Chondrocyte (in vitro differentiated cells): ENCODE measurements at places on chromosomes 5 and 9.
A peak's percentile ranks its signal among the peaks of the same experiment; 100 is the strongest.

DNA sequence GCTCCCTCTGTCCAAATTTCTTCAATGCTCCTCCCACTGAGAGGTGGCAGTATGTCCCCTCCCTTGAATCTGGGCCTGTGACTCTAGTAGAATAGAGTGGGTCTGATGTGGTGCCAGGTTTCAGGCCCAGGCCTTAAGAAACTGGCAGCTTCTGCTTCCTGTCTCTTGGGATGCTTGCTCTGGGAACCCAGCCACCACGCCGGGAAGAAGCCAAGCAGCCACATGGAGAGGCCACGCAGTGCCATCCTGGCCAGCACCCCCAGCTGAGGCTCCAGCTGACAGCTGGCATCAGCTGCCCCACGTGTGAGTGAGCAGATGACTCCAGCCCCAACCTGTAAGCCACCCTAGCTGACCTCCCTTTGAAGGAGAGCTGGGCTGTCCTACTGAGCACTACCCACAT is 7.3 kb upstream of the TSPAN17 start:
- no peak for DNase-seq

GRCh38 chr5:161660806-161661205 is 24.7 kb upstream of the GABRA6 start:
- DNase-seq, result peak; percentile 79

GRCh38 chr5:172777881-172778814 is 7.2 kb upstream of the DUSP1 start:
- no peak for DNase-seq

DNA sequence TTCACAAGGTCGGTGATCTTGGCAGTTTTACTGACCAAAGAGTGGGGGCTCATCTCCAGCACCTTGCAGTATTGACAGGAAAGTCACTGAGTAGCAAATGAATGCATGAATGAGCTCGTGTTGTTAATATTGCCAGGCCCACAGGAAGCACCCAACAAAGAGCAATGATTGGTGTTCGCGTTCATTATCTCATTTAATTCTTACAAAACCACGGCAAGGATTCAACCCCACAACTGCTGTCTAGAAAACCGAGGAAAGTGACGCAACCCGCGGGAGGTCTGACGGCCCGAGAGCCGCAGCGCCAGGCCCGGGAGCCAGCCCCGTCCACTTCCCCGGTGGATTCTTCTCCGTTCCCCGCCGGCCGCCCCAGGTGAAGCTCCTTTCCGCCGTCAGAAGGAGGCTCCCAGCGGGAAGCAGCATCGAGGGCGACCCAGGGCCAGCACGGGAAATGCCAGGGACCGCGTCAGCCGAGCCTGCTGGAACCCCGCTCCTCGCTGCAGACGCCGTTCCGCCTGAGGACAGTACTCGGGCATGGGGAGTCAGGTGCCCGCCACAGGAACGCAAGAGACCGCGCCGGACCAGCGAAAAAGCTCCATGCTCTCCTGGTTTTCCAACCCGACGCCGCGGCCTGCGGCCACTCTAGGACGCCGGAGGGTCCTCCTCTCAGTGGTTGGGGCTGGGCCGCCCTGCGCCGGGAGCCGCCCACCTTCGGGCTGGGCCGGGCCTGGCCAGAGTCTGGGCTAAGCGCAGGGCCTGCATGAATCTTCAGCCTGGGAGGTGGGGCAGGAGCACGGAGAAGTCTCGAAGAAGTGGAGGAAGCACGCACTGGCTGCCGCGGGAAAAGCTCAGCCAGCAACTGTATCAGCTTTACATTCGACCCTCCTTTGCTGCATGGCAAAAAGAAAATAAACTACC is 19.8 kb upstream of the FER start:
- peak; percentile 96 for DNase-seq

DNA sequence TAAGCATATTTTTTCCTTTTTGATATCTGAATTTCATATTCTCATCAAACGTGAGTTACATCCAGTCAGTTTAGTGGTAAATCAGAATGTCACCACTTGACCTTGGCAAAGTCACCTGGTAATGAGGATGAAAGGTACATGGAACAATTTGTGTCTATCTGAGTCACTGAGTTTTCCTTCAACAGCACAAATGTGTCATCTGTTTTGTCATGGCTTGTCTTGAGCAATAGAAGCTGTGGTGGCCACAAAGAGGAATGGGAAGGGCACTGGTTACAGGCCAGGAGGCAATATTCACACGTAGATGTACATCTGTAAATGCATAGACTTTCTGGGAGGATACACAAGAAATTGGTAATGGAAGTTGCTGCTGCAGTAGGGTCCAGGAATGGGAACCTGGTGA is 8.4 kb upstream of the ZNF474 start:
- no peak for DNase-seq

GRCh38 chr9:101601904-101602765 is 7.4 kb upstream of the PPP3R2 start:
- DNase-seq, result no peak

DNA sequence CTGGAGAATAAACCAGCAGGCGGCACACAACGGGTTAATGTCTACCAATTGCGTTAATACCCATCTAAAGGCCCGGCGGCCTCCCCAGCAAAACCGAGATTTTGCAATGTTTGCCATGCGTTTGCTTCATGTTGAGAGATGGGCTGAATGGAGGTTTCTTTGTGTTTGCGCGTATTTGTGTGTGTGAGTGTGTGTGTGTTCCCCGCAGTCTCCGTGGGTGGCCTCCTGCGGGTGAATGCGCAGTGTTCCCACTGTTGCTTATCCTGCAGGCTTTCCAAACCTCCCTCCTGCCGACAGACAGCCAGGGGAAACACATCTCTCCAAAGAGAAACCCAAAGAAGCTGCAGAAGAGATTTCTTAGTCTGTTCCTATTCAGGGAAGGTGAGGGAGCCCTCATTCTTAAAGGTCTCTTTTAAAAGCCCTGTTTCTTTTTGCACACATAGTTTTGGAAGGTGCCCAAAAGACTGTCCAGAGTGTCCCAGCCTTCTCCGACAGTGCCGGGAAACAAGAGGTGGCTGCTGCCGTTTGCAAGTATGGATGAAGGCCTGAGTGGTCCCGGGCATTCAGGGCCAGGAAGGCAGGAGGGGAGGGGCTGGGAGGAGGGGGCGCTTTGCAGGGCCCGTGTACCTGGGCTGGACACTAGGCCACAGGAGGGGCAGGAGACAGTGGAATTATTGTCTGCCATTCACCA is 103.8 kb upstream of the ERCC6L2 start:
- DNase-seq, result no peak

DNA sequence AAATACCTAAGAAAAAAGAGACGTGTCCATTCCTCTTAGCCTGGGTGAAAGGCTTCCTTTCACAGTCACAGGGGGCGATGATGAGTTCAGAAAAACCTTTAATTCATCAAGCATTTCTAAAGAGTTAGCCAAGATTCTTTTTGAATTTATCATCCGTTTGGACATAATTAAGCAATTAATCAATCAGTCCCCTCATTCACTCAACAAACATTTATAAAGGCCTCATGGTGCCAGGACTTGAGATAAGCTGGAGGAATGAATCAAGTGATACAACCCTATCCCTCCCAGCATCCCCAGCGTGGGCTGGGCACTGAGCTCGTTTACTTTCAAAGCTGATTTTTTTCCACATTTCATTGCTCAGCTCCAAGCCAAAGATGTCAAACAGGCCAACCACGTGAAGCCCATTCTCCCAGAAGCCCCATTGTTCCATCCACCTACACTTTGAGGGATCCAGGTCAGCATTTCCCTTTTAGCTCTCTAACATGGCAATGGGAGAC is 140.5 kb downstream of the SLIT3 start:
- no peak for DNase-seq

- DNase-seq, result peak; percentile 9
Observed at GRCh38 chr9:35651956-35652828, 1.5 kb upstream of the SIT1 start.

DNA sequence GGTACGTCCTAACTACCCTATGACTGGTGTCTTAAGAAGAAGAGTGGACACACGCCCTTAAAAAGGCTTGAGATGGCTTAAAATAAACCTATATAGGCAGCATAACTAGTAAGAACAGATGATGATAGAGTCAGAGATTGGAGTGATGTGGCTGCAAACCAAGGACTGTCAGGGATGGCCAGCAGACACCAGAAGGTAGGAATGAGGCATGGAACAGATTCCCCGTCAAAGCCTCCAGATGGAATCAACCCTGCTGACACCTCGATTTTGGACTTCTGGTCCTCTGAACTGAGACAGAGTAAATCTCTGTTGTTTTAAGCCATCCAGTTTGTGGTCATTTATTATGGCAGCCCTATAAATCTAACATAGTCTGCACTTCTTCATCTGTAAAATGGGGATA is 7.4 kb downstream of the TMOD1 start:
- no peak for DNase-seq

DNA sequence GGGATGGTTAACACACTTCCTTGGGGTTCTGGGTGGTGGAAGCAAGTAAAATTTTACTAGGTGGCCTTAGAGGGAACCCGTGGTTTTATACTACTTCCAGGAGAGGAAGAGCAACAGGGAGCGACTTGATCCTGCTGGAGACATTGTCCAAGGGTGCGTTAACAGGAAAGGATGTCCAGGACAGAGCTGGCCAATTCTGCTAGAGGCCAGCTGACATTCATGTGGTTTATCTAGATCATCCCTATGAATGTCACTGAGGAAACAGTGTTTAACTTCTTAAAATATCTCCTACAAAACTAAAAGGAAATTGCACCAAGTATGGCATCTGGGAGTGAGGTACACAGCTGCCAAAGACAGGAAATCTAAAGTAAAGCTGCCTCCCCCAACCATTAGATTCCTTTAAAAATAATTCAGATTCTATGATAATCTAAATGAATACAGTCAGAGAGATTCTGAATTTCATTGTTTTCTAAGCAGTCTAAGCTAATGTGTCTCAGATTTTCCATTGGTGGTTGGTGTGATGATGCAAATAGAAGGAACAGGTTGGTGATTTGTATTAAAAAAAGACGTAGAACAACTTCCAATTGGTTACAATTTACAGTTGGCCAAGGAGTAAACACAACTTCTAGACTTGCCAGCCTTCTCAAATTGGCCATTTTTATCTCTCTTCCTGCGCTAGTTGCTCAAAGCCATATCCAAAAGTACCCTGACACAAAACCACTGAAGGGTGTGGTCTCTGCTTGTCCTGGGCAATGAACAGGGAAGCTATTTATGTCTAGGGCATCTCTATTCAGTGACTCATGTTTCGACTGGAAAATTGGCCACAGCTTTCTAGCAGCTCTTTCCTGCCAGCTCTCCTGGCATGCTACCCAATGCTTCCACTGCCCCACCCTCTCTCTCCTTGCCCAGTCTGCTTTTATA is 574.7 kb upstream of the MEF2C start:
- no peak for DNase-seq

GRCh38 chr5:142235050-142235797 is 89.6 kb downstream of the SPRY4 start:
- DNase-seq, result no peak

GRCh38 chr9:20319241-20319640 is 303.1 kb downstream of the MLLT3 start:
- DNase-seq, result no peak

DNA sequence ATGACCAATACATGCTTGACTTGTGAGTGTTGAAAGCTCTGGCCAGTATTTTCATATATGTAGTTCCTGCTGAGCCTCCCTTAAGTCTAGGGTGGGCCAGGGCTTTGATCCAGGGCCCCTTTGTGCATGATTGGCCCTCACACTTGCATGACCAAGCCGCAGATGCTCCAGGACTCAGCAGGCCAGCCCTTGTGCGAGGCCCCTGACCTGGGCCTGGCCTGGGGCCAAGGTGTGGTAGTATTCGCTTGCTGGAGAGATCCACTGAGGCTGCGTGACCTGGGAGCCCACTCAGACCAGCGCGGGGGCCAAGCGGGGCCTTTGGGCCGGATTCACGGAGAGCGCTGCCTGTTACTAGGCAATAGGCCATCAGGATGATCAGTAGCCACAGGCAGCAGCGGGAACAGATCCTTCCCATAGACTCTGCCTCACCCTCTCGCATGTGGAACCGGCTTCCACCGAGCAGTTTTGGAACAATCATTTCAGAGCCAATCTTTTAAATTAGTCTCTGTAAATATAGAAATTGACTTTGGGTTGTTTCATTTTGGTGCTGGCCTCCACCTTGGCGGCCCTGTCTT is 79.0 kb upstream of the PTCH1 start:
- no peak for DNase-seq

GRCh38 chr9:120978987-120979386 is 52.4 kb upstream of the TRAF1 start:
- no peak for DNase-seq

DNA sequence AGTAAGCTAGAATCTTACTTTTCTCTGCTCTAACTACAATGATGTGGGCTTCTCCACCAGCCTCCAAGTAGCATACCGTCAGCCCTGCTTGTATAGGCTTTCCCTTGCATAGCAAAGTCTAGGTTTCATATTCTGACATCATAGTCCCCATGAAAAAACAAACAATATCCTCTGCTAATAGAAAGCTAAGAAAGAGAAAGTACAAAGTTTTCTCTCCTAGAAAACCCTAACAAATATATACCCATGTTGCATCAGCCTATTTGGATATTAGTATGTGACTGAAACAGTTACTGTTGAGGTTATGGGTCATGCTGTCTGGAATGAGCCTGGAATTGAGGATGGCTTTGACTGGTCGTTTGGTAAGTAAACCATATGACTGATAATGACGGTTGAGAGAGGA is 1696.0 kb downstream of the MAT2B start:
- no peak for DNase-seq

DNA sequence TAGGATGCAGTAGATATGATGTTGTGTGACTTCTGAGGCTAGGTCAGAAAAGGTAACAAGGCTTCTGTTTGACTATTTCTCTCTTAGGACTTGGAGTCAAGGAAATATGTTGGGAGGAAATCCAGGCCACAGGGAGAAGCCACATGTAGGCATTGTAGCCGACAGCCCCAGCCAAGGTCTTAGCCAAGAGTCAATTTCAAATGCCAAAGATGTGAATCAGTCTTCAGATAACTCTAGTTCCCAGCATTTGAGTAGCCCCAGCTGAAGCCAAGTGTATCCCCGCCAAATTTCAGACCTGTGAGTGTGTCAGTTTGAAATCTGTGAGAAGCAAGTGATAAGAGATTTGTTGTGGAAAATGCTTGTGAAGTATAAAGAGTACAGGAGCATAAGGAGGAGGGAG is 38.1 kb upstream of the ISL1 start:
- no peak for DNase-seq

- no peak for DNase-seq
Observed at GRCh38 chr9:13898957-13899356, 415.0 kb downstream of the NFIB start.

GRCh38 chr5:123578390-123578789 is 66.4 kb downstream of the CSNK1G3 start:
- DNase-seq, result no peak

GRCh38 chr9:130372057-130372456 is 72.7 kb upstream of the ASS1 start:
- DNase-seq, result no peak

- no peak for DNase-seq
Observed at GRCh38 chr5:22431406-22431805, 421.7 kb downstream of the CDH12 start.

- no peak for DNase-seq
Observed at GRCh38 chr5:62283861-62284260, 22.1 kb upstream of the KIF2A start.

DNA sequence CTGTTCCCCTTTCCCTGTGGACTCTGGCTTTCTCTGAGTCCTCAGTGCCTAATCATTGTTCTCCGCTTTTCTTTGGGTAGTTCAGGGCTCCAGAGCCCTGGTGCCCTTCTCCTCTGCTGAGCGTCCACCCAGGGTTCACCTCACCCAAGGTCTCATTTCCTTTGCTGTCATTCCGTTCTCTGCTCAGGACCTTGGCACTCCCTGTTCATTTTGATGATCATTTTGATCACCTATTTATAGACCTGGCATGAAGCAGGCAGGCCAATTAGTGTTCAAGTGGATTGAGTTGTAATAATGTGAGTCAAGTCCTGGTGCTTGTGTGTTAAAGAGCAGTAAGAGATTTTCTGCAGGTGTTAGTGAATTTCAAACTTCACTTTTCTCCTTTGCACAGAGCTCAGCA is 3.6 kb downstream of the TRIO start:
- DNase-seq, result no peak

GRCh38 chr5:178120607-178121357 is 7.5 kb downstream of the N4BP3 start:
- DNase-seq, result no peak
